H54 (cell line): ENCODE measurements at places on chromosomes 2 and 18.
A peak's percentile ranks its signal among the peaks of the same experiment; 100 is the strongest.

DNA sequence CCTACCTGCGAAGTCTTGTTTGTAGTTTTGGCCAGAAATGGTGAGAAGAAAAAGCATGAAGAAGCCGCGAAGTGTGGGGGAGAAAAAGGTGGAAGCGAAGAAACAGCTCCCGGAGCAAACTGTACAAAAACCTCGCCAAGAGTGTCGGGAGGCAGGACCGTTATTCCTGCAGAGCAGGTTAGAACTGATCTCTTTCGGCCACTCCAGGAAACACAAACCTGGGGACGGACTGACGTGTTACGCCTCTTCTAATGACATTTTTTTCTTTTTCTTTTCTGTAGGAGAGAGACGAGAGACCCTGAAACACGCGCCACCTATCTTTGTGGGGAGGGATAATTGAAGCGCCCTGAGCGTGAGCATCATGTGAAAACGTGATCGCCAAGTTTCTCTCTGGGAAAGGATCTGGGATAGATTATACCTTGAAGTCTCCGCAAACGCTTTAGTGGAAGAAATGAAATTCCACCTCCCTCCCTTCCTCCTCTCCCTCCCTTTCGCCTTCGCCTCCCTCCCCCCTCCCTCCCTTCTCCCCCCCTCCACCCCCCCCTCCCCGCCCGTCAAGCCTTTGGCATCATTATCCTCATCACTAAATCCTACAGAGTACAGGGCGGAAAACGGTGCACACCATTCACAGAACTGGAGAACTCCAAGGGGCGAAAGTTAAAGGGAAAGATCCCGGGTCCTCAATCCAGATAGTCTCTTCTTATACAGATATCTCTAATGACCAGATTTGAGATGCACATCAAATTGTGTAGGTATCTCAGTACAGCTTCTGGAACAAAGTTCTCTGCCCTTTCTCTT, at the start of gene ZEB2:
ZEB2 (minus strand) TSS at position 186 of the 798 bp plus-strand sequence. CDS start 2,769 bp downstream, outside the sequence.
- DNase-seq: no peak

GRCh38 chr2:161237392-161238264, 70.6 kb upstream of the PSMD14 start:
- peak; percentile 38 for DNase-seq

DNA sequence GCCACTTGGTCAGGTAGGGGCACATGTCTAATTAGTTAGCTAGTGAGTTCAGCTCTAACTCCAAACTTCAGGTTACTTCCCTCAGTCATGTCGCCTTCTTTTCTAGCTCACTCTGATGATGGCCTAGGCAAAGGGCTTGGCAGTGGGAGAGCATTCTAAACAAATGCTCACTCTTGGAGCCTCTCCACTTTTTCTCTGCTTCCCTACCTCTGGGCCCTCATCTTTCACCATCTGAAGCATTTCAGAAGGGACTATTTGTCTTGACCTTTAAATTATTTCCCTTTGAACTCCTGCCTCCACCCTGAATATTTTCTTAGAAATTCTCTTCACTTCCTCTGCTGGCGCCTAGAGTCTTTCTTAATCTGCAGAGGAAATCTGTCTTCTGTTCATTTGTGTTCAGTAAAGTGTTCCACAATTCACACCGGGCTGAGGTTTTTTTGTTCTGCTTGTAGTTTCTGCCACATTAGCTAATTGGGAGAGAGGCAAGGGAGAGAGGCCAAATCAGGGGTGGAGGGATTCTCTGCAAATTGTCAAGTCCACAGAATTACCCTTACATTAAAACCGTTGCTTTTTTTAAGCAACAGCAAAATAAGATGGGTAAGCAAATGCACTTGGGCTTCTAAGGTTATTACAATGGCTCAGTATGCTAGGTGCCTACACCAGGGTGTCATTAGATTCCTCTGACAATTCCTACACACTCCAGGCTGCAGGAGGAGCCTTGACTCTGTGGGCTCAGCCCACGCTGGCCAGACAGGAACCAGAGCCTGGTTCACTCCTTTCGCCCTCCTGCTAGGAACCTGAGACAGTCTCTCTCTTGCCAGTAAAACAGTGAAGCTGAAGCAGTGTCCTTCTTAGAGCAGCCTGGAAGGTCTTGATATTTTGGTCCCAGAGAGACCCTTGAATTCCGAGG, 5.5 kb downstream of the MSGN1 start:
- no peak for DNase-seq

- no peak for DNase-seq
Measured at GRCh38 chr18:78407466-78407844, 572.2 kb upstream of the SALL3 start.

DNA sequence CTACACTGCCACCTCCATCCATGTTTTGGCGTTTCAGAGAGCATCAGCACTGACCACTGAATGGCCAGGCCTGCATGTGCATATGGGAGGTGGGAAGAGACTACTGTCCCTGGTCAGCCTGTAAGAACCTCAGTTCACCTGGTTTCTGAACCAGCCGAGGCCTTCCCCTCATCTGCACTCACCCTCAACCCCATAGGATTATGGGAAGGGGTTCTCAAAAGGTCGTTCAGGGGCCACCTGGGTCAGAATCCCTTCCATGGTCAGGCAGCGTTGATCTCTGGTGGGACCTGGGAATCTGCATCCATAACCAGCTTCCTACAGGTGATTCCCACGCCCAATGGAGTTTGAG, 36.7 kb downstream of the TET3 start:
- no peak for DNase-seq

- no peak for DNase-seq
Measured at GRCh38 chr18:78978349-78979055, 1.1 kb upstream of the SALL3 start.

- no peak for DNase-seq
Measured at GRCh38 chr2:883803-884748, 66.6 kb upstream of the SNTG2 start.

DNA sequence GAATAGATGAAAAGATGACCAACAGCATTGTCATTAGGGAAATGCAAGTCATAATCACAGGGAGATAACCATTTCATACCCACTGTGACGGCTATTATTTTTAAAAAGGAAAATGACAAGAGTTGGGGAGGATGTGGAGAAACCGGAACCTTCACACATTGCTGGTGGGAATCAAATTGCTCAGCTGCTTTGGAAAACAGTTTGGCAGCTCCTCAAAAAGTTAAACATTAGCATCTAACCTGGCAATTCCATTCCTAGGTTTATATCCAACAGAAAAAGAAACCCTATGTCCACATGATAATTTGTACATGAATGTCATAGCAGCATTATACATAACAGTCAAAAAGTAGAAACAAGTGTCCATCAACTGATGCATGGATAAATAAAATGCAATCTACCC, 58.2 kb downstream of the KCNG3 start:
- no peak for DNase-seq

- no peak for DNase-seq
Measured at GRCh38 chr2:230990131-230990898, 5.6 kb upstream of the SPATA3 start.

GRCh38 chr2:207385903-207386302, 143.9 kb upstream of the CREB1 start:
- no peak for DNase-seq

GRCh38 chr18:78659057-78659456, 320.6 kb upstream of the SALL3 start:
- DNase-seq: no peak

GRCh38 chr2:164841719-164842623, at the start of gene COBLL1:
Gene COBLL1 (minus strand): TSS chr2:164841823. CDS start chr2:164841196, 627 bp downstream.
- peak; percentile 40 for DNase-seq

DNA sequence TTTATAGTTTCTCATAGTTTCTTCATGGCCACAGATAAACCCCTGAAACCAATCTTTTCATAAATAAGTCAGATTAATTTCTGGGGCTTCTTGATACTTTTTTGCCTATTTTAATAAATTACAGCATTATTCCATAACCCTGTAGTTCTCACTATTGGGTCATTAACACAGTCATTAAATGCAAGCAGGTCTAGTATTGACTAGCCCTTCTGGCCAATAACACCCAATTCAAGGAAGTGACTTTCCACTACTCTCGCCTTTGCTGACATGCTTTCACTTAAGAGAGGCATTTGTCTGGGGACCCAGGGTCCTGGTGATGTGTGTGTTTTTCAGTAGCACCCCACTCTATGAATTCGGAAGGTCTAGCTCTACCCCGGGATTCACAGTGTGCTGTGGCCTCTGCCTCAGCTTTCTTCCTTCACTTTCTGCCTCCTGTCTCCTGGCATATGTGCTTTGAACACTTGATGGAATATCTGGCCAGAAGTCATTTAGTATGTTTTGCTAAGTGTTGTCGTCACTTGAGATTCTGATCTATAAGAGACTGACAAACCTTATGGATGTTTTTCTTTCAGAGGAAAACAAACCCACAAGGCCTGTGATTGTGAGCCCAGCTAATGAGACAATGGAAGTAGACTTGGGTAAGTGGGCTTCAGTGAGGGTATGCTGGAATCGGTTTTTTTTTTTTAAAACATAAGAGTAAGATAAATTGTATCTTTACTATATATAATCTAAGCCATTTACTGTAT, 18.6 kb upstream of the IL1RL2 start:
- DNase-seq: no peak

DNA sequence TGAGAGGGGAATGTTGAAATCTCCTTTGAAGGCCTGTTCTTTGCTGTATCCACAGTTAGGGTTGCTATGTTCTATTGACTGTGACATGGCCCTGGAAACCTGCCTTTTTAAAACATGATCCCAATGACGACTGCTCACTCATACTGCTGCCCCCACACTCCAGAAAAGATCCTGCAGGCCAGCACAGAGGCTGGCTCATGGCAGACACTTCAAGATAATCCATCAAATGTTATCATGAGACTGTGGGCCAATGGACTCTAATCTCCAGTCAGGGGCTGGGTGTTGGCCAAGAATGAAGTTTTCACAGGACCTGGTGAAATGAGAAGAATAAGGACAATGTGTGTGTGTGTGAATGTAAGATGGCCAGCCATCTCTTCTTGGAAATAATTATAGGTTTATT, 59.0 kb upstream of the THOC1 start:
- DNase-seq: no peak

DNA sequence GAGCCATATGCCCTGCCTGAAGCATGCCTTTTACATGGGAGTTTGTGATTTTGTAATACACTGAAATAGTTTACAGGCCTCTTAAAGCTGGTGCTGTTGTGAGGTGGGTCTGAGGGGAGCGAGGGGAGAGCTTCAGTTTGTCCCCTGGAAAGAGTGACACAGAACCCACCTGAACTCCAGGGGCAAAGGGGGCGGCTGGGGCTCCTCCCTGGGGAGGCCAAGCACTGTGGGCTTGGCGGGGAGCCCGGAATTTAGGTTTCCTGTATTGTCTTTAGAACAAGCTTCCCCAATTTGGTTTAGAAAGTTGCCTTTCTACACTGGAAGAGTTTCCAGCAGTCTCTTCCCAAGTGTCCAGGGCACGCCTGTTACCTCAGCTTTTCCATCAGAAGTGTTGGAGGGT, 75.7 kb downstream of the VAPA start:
- DNase-seq: no peak

DNA sequence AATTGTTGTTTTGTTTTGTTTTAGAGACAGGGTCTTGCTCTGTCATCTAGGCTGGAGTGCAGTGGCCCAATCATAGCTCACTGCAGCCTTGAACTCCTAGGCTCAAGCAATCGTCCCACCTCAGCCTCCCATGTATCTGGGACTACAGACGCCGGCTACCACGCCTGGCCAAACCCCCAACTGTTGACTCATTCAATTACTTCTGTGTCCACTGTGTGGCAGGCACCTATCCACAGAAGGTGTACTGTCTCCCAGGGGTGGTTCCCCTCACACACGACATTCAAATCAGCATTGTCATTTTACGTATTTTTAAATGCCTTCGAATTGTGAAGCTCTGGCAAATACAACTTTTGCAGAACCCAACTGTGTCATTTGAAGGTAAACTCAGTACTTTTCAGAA, 188.0 kb upstream of the REV1 start:
- DNase-seq: no peak

- no peak for DNase-seq
Measured at GRCh38 chr2:190207930-190208329, 111.7 kb downstream of the HIBCH start.

GRCh38 chr2:84083984-84084383, 375.1 kb downstream of the SUCLG1 start:
- no peak for DNase-seq

DNA sequence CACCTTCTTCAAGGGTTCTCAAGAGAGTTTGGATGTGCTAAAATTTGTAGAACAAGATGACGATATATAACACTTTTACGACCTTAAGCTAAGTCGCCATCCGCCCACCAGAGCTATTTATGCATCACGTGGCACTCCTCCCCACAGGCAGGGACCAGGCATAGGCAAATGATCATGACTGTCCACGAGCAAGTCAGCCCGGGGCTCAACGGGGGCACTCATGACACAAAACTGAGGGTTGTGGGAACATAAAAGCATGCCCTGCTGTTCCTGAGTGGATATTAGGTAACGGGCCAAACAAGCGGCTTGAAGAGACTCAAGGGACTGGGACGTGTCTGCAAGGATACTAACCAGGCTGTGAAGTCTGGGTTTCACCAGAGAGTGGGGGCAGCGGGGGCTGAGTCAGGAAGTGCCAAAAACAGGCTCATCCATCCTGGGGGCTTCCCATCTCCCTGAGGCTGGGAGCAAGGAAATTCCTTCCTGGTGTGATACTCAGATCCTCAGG, 58.1 kb downstream of the FAM178B start:
- DNase-seq: no peak

- no peak for DNase-seq
Measured at GRCh38 chr2:86284401-86284841, 53.0 kb downstream of the REEP1 start.

DNA sequence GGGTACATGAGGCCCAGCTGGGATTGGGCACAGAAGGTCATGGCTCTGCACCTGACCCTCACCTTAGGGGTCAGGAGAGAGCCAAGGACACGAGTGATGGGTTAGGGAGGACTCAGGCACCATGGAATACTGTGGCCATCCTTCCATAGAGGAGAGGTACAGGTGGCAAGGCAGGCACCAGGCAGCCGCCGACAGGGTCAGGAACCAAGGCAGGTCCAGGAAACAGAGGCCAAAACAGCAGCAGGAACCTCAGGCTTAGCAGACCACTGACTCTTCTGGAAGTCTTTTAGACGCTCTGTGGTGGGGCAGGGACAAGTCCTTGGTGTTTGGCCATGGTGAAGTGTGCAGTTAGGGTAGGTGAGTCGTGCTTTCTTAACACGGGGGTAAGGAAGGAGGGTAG, 128.0 kb downstream of the NEDD4L start:
- DNase-seq: no peak

GRCh38 chr2:45433363-45433762, 177.7 kb downstream of the SRBD1 start:
- no peak for DNase-seq
